ENCODE measurements at places on chromosomes 5 and 9. TPM values are rescaled to one million over a fixed set of nuclear protein-coding genes. Genes with fewer than 3 reads are reported as not detected.

SLC6A7 gene
- not detected for total RNA-seq

PNPLA7 gene
- 22.6 TPM for total RNA-seq

PKD2L2 gene
- 0.63 TPM for total RNA-seq

ATP6V0E1 gene
- 116 TPM for total RNA-seq

IL9 gene
- not detected for total RNA-seq

PRUNE2 gene
- 0.12 TPM for total RNA-seq

TAF11L10 gene
- total RNA-seq, result not detected

CCDC187 gene
- total RNA-seq, result 8.2 TPM

FREM1 gene
- total RNA-seq, result not detected

PLPPR1 gene
- total RNA-seq, result not detected

CCDC171 gene
- 5.1 TPM for total RNA-seq

GDNF gene
- total RNA-seq, result not detected

SPAG8 gene
- total RNA-seq, result 5.4 TPM

AMBP gene
- not detected for total RNA-seq

DNA sequence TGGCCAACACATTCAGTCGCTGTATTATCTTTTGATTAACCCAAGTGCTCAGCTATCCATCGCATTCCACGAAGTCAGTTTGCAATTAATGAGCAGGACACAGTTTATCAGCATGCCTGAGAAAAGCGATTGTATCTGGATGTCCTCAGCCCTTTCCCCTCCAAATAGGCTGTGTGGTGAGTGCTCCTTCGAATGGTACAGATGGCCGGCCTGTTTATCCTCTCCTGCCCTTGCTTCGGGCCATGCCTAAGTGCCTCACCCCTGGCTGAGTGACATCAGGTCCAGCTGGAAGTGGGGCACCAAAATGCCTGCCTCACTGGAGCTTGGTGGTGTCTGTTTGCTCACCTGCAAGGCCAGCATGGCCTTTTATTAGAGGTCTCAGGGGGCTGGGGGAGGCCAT is 317.3 kb downstream of the GADD45G start:
- no peak for DNase-seq

- no peak for DNase-seq
Observed at GRCh38 chr5:69312459-69313160, 20.0 kb downstream of the CCDC125 start.

- no peak for DNase-seq
Observed at GRCh38 chr5:140020601-140021177, 22.4 kb downstream of the NRG2 start.

GRCh38 chr5:88979244-88979643 is 96.3 kb upstream of the MEF2C start:
- DNase-seq, result no peak

DNA sequence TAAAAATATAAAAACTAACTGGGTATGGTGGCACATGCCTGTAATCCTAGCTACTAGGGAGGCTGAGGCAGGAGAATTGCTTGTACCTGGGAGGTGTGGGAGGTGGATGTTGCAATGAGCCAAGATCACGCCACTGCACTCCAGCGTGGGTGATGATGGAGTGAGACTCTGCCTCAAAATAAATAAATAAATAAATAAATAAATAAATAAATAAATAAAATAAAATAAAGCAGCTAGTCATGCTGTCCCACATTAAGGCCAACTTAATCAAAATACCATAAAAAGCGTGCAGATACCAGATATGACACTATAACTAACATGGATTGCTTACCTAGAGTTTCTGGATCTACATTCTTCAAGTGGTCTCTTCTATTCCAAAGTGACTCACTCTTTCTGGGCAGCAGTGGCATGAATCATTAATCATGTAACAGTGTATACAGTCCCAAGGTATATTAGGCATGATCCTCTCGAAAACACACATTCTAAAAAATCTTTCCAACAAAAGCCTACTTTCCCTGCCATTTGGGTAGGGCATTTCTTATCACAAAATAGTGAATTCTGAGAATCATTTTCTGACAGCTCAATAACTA is 187.1 kb downstream of the ELAVL2 start:
- no peak for DNase-seq

GRCh38 chr5:136435946-136436543 is 70.7 kb upstream of the TRPC7 start:
- DNase-seq, result no peak

GRCh38 chr5:96528826-96529474 is 95.9 kb upstream of the PCSK1 start:
- no peak for DNase-seq

DNA sequence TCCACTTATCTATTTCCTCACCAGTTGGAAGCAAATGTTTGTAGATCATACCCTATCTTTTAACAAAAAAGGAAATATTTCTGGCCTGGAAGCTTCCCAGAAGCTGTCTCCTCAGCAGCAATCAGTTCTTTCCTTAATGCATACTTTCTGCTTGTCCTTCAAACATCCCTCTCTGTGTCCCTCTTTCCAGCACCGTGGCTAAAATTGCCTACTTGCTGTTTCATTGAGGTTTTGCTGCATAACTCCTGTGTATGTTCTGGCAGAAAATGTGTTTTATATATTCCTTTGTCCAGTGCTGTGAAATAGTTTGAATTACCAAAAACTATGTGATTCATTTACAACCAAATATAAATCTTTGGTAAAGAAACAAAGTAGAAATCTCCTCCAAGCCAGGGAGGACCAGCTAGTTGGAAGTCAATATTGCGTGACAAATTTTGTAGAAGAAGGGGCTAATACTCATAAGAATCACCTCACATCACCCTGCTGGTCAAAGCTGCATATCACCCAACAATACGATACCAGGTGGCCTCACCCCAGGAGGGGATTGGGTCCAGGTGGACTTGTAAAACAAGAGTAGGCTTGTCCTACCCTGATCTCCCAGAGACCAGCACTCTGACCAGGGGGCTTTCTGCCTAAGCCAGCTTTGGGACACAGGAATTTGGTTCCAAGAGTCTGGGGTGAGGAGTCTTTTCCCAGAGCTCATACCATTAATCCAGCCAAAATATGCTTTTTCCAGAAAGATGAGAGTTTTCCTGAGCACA is 198.4 kb upstream of the SNX2 start:
- DNase-seq, result no peak

GRCh38 chr5:159786901-159787691 is 129.2 kb upstream of the ADRA1B start:
- no peak for DNase-seq

DNA sequence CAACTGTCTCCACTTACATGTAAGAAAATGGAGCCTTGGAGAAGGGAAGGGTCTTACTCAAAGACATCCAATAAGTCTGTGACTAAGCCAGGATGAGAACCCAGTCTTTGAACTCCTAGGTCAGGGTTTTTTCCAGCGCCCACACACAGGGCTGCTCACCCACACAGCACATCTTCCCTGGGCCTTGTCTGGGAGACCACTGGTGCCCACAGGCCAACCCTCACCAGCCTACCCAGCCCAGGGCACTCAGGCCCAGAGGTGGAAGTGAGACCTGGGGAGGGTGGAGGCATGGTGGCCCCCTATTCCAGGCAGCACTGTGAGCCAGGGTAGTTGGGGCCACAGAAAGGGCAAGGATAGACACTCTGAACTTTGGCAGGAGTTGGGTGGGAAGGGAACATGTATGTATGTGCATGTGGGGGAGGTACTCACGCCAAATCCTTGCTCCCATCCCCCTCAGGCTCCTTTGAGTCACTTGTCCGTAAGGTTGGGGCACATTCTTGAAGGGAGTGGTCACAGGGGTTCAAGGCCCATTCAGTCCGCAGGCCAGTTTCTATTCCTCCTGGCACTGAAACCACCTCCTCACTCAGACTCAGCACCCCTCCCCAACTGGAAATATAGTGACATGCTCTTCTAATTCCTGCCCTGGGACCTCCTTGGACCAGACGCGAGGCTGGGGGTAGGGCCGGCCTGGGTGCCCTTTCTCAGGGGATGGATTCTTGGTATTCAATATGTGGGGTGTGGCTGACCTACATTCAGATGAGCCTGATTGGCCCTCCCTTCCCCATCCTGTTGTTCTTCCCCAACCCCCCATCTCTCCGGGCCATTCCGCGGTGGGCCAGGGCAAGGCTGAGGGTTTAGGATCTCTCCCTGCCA is 2.9 kb upstream of the SLC4A9 start:
- no peak for DNase-seq

- no peak for DNase-seq
Observed at GRCh38 chr5:112237456-112237855, 181.6 kb downstream of the EPB41L4A start.

GRCh38 chr9:29750062-29750461 is 2176.8 kb upstream of the C9orf72 start:
- no peak for DNase-seq

GRCh38 chr5:2207416-2208238 is 324.9 kb upstream of the IRX4 start:
- DNase-seq, result no peak

DNA sequence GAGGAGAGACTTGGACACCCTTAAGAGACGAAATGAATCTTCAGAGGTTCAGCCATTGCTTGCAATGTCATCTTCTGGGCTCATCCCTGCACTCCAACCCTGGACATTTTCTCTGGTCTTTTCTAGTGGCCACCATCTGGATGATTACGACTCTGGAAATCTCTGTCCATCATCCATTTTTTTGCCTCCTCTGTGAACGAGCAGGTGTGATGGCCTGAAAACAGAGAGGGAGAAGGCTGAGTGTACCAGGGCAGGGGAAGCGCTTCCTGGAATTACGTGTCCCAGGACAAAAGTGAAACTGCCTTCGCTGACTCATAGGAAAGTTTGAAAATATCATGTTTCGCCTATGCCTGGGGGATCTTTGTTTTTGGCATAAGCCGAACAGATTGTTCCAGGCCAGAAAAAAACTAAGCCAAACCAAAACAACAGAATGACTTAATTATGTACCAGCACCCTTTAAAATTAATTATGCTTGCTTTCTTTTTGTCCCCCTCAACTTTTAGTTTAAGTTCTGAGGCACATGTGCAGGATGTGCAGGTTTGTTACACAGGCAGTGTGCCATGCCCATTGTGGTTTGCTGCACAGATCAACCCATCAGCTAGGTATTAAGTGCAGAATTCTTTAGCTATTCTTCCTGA is 31.9 kb downstream of the ANKRD33B start:
- DNase-seq, result no peak

- no peak for DNase-seq
Observed at GRCh38 chr5:159864885-159865691, 51.2 kb upstream of the ADRA1B start.
